ENCODE measurements at places on chromosomes 11 and 22. TPM values are rescaled to one million over a fixed set of nuclear protein-coding genes. Genes with fewer than 3 reads are reported as not detected.

DNA sequence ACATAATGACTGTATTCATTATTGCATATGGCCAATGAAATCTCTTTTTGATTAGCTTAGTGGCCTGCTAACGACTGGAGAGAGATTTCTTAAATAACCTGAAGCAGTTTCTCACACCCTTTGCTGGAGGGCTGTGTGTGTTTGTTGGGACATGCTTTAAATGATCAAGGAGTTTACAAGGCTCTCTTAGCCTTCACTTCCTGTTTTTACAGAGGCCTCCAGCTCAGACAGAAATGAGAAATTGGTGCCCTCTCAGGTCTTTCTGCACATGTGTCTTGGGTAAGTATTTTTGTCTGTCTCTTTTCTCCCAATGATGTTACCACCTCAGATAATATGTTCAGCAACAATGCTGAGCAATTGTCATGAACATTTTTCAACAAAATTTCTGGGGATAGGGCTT, 884.4 kb upstream of the CNTN5 start:
- no peak for DNase-seq

GRCh38 chr11:81573367-81573766, 1160.3 kb downstream of the FAM181B start:
- no peak for DNase-seq

DNA sequence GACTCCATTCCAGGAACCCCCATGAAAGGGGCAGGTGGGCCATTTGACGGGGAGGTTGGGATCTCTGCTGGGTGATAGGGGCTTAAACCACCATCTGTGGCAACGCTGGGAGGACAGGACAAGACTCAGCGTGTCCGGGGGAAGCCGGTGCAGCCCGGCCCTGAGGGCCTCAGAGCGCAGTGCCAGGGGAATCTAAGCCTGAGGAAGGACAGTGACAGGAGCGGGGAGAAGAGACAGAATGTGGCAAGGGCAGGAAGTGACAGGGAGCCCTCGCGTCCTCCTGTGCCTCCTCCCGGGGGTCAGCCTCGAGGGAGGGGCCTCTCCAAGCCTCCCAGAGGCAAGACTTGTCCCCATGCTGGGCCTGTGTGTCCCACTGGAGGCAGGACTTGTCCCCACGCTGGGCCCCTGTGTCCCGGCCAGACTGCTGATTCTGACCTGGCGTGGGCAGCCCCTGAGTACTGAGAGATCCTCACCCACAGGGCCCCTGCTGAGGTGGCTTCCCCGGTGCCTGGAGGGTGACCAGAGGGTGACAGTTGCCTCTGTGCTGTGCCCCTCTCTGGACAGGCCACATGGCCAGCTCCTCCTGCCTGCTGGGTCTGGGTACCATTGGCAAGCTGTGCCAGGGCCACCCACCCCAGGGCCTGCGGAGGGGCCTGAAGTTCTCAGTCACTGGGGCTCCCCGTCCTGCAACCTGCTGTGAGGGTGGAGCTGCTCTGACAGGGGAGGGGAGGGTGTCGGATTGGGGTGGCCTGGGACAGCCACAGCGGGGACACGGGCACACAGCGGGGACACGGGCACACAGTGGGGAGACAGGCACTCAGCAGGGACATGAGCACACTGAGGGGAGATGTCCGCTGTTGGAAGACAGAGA, 676.2 kb downstream of the BRD1 start:
- no peak for DNase-seq

- no peak for DNase-seq
Measured at GRCh38 chr22:28009272-28009827, 90.3 kb upstream of the PITPNB start.

The KCNJ5 gene
- total RNA-seq: not detected
